ENCODE measurements at places on chromosomes 11 and 22.
A peak's percentile ranks its signal among the peaks of the same experiment; 100 is the strongest.

DNA sequence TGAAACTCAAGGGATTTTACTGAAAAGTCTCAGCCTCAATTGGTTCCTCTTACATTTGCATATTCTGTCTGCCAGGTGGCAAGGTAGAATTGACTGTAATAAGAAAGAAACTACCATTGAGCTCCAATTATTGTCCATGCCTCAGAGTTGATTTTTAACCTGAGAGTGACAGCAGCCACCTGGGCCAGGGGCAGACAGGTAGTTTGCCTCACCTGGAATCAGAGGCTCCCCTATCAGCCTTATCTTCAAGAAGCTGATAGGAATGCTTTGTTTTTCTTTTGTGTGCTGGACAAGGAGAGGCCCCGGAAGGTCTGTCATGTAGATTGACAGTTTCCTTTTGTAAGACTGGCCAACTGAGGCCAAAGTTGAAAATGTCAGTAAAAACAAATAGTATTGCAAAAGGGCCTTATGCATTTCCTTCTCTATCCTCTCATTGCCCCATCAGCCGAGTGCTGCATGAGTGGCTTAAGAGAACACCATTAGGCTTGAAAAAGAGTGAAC is 34.1 kb downstream of the CD44 start:
- DNase-seq: no peak

- peak; percentile 50 for DNase-seq
Measured at GRCh38 chr11:57762235-57762861, 746 bp downstream of the CTNND1 start.

DNA sequence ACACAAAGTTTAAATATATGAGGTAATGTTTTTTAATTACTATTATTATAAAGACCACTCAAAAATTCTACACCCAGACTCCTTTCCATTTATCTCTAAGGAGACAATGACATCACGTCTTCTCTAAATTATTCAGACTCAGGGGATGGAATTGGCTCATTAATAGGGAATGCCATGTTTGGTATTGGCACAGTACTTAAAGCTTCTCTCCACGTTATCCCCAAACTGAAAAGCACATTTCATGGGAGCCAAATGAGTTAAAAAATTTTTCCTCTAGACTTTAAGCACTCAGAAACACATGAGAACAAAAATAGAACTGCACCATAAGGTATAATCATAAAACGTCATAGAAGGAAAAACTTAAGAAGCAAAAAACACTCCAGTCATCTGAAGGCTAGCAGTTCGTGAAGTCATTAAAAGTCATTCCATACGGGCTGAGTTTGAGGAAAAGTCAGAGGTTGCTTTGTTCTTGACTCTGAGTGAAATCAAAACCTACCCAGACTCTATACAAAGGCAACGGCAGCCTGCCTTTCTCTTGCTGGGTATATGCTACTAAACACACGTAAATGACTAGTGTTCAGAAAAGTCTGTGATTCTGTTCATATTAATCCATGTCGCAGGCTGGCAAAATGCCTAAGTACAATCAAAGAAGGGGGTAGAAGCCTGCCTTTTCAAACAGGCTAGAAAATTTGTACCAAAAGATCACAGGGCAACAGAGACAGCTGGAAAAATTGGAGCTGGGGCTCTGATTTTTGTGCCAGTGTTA is 8.7 kb upstream of the MPPED2 start:
- no peak for DNase-seq

GRCh38 chr11:2527621-2528291 is 82.9 kb downstream of the KCNQ1 start:
- no peak for DNase-seq

GRCh38 chr11:2138068-2138430 is 1.1 kb downstream of the IGF2 start:
- no peak for DNase-seq

GRCh38 chr22:16922706-16923105 is 85.3 kb downstream of the GAB4 start:
- DNase-seq: no peak

GRCh38 chr11:92770981-92771380 is 198.5 kb upstream of the MTNR1B start:
- DNase-seq: no peak

- DNase-seq: peak; percentile 91
Measured at GRCh38 chr11:561148-562003, 606 bp downstream of the RASSF7 start.

DNA sequence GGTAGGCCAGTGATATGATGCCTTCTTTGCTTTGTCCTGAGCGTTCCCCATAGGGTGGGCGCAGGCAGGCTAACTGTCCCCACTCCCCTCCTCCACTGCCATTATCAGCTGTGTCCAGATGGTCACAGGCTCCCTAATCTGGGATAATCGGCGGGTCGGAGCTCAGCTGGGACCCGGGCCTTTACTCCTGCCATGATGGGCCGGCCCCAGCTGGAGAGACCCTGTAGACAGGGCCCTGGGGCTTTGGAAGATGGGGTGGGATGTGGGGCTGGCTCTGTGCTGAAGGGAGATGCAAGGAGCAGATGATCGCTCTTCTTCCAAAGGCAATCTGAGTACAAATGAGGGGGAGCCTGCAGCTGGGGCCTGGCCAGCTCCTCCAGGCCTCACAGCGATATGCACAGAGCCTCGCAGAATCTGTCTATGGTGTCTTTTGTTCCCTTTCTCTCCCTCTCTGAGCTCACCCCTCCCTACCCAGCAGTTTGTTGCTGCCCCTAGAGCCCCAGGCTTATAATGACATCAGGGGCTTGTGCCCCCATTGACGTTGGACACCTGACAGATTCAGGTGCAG is 11.9 kb downstream of the KLHL35 start:
- no peak for DNase-seq

DNA sequence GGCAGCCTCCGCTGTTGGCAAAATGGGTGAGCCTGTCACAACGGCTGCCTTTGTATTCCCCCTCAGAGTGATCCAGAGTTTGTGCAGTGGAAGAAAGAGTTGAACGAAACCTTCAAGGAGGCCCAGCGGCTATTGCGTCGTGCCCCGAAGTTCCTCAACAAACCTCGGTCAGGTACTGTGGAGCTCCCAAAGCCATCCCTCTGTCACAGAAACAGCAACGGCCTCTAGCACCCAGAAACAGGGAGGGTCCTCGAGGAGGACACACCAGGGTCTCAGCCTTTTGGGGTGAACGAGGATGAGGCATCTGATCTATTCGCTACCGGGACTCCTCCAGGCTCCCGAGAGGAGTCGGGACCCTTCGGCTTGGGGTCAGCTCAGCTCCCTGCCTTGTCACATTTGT is 19.8 kb upstream of the MYO18B start:
- no peak for DNase-seq

DNA sequence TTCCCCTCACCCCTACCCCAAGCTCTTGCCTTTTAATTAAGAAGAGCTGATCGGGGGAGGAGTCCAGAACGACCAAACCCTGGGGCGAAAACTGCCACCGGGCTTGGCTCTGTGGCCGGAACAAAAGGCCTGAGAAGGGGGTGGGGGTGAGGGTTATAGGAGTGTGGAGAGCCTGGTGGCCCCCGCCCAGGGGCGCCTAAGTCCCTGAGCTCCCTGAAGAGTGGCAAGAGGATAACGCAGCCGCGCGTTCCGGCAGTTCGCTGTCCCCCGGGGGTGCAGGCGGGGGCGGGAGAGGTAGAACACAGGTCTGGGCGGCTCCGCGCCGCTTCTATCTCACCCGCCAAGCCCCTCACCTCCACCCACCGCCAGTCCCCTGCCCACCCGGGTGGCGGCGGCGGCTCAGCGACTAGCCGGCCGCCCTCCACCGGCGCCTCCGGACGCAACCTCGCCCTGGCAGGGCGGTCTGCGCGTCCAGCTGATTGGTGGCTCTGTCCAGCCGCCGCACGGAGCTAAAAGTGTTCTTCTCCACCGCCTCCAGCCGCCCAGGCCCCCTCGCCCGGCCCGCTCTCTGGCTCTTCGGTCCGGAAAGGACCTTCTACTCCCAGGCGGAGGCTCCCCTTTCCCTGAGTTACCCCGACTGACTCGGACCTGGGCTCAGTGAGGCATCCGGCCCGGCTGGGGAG is 18.7 kb upstream of the BDNF start:
- DNase-seq: peak; percentile 71

GRCh38 chr11:83118814-83119213 is 38.1 kb upstream of the PCF11 start:
- DNase-seq: no peak

DNA sequence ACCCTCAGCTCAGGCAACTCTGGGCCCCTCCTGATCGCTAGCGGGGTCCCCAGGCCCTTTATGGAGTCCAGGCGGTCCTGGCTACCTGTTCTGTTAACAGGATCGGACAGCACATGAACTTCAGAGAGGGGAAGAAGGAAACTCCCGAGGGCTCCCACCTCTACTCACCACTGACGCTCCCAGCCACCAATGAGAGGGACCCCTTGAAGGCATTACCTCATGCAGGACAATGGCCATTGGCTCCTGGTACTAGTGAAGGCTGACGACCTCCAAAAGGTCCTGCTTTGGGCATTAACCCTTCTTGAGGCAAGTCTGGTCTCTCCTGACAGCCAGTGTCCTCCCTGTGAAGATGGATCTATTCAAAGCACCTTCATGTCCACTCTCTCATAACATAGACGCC is 71.5 kb upstream of the LMO1 start:
- DNase-seq: no peak

DNA sequence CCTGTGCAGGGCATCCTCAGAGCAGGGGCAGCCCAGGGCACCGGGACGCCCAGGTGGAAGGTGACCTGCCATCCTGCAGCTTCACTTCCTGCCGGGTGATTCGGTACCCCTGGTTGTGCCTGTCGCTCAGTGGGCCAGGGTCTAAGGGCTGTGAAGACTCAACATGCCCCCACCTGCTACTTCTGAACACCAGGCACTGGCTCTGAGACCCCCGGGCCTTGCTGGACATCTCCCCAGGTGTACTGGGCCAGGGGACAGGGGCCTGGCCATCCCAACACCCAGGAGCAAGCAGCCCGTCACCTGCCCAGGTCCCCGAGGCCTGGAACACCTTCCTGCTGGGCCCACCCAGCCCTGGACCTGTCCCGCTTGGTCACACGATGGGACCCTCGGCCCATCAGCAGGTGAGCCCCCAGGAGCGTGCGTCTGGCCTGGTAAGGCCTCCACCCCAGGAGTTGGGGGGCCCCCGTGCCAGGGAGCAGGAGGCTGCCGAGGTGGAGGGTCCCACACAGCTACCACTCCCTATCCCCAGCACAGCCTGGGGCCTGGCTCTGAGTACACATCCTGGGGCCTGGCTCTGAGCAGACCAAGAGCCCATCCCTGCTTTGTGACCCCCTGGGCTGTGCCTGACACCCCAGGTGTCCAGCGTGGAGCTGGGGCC is 3.9 kb upstream of the MUC5B start:
- no peak for DNase-seq

GRCh38 chr11:65471447-65471891 is 27.4 kb upstream of the MALAT1 start:
- peak; percentile 82 for DNase-seq

- no peak for DNase-seq
Measured at GRCh38 chr11:34104680-34105078, 750 bp upstream of the NAT10 start.
